Kidney epithelial cell (primary cell): ENCODE measurements at places on chromosomes 16 and 17.

DNA sequence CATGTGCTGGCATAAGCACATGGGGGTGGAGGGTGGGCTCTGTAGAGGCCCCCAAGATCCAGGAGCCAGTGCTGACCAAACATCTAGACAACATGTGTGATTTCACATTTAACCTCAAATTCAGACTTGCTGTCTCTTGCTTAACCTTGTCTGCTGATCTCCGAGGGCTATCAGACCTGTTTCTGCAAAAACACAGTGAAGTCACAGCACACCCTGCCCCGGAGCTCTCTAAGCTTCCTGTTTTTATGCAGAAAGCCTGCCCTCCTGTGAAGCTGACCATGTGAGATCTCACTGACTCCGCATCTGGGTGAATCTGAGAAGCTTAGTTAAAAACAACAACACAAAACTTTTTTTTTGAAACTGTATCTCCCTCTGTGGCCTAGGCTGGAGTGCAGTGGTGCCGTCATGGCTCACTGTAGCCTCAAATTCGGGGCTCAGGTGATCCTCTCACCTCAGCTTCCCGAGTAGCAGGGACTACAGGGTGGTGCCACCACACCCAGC is 6.6 kb upstream of the DPEP2 start:
- no peak for DNase-seq

- no peak for DNase-seq
These were observed 6.1 kb downstream of the WDR81 start for GRCh38 chr17:1730326-1731193.

GRCh38 chr16:26382586-26382985 is 684.1 kb upstream of the C16orf82 start:
- no peak for DNase-seq

DNA sequence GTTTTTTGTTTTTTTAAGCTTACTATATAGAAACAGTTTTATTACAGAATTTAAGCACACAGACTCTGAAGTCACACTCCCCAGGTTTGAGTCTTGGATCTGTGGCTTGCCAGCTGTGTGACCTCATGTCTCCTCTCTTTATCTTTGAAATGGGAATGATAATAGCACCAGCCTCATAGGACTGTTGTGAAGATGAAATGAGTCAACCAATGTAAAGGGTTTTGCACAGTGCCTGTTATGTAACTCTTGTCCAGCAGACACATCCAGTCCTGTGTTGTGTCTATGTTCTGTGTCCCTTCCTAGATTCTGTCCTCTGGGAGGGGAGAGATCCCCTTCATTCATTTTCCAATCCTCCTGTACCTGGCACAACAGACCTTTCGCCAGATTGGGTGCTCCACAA is 3.1 kb upstream of the CPD start:
- no peak for DNase-seq

- DNase-seq, result peak; percentile 73
These were observed 4.2 kb downstream of the METRNL start for GRCh38 chr17:83083368-83084201.
